Activated T-helper 2 cell treated with anti-CD3 and anti-CD28 coated beads, Interferon-gamma antibody, Interleukin-2, Interleukin-4, amounts not matched to agents 10 μg/mL and 5 μg/mL and 100 μg/mL, durations not matched to agents 14 hours and 24 hours and 36 hours (primary cell): ENCODE measurements at places on chromosomes 13 and 19.

- no peak for DNase-seq
These were observed 29.2 kb downstream of the PIP5K1C start for GRCh38 chr19:3670796-3671679.

- no peak for DNase-seq
These were observed 353 bp downstream of the RFX2 start for GRCh38 chr19:6109947-6110346.

- no peak for DNase-seq
These were observed 118.9 kb downstream of the KL start for GRCh38 chr13:33135097-33135496.

DNA sequence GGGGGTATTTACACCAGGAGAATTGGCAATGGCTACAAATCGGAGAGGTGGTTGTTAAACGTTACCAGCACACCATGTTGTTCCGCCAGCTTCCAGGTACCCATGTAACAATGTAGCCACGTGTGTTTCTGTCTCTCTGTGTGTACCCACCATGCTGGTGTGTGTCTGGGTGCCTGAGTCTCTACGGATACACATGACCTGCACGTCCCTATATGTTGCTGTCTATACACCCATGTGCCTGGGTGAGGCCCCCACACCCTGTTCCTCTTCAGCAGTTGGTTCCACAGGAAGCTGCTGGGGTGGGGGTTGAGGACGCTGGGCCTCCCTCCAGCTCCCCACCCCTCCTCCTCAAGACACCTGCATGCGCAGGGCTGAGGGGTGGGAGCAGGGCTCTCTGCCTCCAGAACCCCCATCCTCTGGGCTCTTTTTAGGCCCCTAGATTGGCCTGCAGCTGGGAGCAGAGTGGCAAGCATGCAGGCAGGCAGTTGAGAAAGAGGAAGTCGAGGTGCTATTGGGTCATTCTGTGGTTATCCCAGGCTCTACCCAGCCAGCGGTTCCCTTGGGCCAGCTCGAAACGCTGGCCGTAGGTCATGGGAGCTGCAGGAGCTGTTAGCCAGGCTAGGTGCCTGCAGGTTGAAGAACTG is at the start of gene ARHGEF18:
TSS of gene ARHGEF18 (plus strand) at position 351 of the 644 bp plus-strand sequence. CDS start 13,954 bp downstream, outside the sequence.
- peak; percentile 51 for DNase-seq

GRCh38 chr13:36986462-36987240 is 12.5 kb downstream of the ALG5 start:
- DNase-seq, result no peak
